Fibroblast of the aortic adventitia (primary cell): ENCODE measurements at places on chromosomes 12 and 14. TPM values are rescaled to one million over a fixed set of nuclear protein-coding genes. Genes with fewer than 3 reads are reported as not detected.

The TNFAIP2 gene
- total RNA-seq: 44.5 and 120 TPM in 2 replicates

The ACSS3 gene
- 24.5 and 25.3 TPM in 2 replicates for total RNA-seq

The TAS2R20 gene
- 1.9 and 5.0 TPM in 2 replicates for total RNA-seq

The FOXN4 gene
- not detected in 2 replicates for total RNA-seq

GRCh38 chr12:130677957-130678558, 38.0 kb downstream of the RIMBP2 start:
- no peak for DNase-seq

DNA sequence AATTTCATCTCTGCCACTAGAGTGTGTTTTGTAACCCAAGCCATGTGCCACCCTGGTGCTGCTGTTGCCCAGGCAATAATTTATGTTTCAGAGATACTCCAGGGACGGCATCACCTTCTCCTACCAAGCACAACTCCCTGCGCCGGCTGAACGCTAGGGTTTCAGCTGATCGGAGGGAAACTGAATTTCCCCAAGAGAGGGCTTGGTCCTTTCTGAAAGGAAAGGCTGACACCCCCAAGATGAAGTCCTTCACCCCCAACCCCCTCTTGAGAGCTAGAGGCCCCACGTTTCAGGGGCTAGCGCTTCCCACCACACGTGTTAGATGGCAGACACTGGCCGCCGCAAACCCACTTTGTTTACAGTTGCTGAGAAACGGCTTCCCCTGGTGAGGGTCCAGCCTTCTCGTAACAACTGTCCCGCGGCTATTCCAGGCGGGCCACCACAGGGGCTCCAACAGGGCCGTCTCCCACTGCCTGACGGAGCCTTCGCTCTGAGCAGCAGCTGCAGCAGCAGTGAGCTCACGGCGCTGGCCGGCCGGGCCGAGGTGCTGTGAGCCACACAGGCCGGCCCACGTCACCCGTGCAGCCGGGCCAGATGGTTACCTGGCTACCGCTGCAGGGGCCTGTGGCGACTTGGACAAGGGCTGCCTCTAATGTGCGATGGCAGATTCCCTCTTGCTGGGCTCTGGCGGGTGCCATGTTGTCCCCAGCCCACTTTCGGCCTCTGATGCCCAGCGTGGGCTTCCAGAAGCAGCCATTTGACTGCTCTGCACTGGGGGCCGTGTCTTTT, 66.4 kb downstream of the TESC start:
- no peak for DNase-seq

DNA sequence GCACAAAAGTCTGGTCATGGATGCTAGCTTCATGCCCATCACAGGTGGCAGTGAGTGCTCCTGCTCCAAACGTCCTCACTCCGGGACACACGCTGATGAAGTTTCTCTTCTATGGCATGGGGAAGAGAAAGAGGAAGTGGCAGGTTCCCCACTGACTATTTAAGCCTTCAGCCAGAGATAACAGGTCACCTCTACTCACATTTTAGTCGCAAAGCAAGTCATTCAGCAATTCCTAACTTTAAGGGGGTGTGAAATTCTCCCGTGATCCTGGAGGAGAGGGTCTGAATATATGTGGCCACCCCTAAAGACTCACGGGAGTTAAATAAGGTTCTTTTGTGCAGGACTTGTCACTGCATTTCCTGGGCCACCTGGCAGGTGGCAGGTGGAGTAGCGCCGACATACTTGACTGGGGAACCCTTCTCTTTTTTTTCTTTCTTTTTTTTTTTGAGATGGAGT, 18.8 kb upstream of the RCOR1 start:
- no peak for DNase-seq

- no peak for DNase-seq
These were observed at the start of gene DTX1 for GRCh38 chr12:113056631-113057488. Gene DTX1 (plus strand): TSS chr12:113056730. CDS start chr12:113058193, 1,463 bp downstream.

GRCh38 chr12:124884587-124885438, 21.1 kb upstream of the SCARB1 start:
- no peak for DNase-seq

- peak; percentile 27 for DNase-seq
These were observed 65.9 kb downstream of the KCNA1 start for GRCh38 chr12:4975574-4975973.

- DNase-seq: no peak
These were observed 818.9 kb downstream of the TMTC2 start for GRCh38 chr12:83505586-83505985.

DNA sequence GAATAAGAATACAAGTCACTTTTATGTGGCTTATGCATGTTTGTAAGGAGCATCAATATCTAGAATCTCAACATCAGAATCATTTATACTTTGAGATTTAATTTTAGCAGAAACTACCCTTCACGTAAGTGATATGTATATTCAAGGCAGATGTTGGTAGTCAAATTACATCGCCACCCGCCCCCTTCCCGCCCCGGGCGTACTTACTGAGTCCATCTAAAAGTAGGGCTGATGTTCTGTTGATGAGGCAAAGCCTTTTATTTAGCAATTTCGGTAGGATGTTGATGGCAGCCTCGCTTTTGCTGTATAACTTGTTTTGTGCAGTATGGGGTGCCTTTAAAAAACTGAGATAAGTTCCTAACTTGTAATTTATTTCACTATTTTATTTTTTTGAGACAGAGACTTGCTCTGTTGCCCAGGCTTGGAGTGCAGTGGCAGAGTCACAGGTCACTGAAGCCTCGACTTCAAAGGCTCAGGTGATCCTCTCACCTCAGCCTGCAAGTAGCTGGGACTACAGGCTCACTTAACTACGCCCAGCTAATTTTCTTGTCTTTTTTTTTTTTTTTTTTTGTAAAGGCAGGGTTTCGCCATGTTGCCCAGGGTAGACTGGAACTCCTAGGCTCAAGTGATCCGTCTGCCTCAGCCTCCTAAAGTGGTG, 30.8 kb downstream of the KTN1 start:
- DNase-seq: no peak

DNA sequence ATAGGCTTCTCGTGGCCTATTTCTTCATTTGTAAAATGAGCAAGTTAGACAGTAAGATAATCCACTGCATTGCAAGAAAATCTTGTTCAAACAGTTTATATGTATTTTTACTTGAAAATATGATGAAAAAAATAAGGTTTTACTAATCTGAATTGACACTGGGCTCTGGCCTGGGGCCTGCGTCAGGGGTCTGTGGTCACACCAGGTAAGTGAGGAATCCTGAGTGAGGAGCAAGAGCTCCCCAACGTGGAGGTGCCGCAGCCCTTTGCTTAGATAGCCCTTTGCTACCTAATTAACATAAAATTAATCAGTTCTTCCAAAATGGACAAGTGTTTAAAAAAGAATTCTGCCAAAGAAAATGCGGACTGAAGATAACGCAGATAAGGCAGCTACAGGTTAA, 39.1 kb upstream of the STAB2 start:
- DNase-seq: no peak

DNA sequence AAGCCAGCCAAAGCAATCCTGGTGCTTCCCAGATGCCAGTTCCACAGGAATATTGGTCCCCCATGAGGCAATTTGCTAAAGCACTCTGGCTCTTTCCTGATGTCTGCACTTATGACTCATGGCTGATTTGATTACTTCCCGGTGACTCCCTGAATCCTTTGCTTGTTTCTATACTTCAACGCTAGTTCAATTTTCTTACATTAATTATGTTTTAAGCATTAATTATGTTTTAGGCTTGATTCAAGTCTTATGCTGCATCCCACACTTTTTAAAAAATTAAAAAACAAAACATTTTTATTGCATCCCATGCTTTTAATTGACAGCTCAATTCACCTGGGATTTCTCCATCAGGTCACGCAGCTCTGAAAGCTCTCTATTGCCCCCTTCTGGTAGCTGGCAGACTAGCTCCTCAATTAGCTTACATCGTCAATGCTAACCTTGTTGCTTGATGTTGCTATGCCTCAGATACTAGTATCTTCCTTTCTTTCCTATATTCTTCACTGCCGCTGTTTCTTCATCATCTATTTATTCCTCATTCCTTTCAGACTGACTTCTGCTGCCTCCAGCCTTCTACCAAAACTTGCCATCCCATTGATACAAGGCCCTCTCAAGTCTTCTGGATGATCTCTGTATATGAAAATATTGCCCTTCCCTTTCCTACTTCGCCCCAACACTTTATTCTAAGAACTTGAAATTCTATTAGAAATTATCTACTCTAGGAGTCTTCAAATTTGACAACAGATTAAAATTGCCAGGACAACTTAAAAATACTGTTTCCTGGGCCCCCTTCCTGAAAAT, 32.0 kb downstream of the TSHR start:
- peak; percentile 82 for DNase-seq

GRCh38 chr14:33945210-33946088, 5.4 kb downstream of the EGLN3 start:
- no peak for DNase-seq

- no peak for DNase-seq
These were observed 42.3 kb downstream of the CPM start for GRCh38 chr12:68890701-68891113.

DNA sequence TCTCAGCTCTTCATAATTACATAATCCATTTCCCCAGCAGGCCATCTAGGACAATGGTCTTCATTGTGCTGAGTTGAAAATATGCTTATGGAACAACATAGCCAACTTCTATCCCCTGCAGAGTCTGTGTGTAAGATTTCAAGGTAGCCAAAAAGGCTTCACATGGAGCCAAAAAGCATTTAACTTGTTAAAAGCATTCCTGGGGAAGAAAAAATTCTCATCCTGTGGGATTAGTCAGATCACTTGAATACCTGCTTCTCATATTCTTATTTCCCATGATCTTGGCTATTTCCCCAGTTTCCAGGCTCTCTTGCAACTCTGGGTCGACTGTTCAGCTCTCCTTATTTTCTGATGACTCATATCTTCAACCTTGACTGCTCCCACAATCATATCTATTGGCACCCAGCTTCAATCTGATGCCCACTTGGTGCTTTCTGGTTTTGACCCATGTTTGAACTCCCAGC, 178.9 kb downstream of the KLHL28 start:
- peak; percentile 96 for DNase-seq

GRCh38 chr12:47602325-47602724, 103.5 kb downstream of the RPAP3 start:
- DNase-seq: peak; percentile 83

DNA sequence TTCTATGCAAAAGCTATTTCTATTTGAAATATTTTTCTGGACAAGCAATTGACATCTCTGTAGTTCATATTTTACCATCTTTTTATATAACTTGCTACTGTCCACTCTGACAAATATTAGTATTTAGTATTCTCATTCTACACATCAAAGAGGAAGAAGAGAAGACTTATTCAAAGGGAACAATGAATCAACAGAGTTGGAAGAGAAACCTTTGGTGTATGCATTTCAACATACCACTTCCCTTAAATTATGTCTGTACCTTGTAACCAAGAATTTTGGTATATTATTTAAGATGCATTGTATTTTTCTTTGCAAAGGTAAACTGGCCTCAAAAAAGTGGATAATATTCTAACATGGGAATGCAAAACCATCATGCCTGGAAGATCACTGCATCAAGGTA, 72.1 kb upstream of the DUSP6 start:
- DNase-seq: no peak
